ENCODE measurements at places on chromosomes 6 and 20.

GRCh38 chr6:152271776-152272464 is 365.2 kb downstream of the SYNE1 start:
- DNase-seq = peak; percentile 63

GRCh38 chr20:10381477-10381876 is 52.5 kb downstream of the MKKS start:
- DNase-seq = no peak

- DNase-seq = no peak
These were observed 29.7 kb upstream of the GFOD1 start for GRCh38 chr6:13517116-13517515.

GRCh38 chr6:121886223-121886830 is 450.9 kb downstream of the GJA1 start:
- no peak for DNase-seq

DNA sequence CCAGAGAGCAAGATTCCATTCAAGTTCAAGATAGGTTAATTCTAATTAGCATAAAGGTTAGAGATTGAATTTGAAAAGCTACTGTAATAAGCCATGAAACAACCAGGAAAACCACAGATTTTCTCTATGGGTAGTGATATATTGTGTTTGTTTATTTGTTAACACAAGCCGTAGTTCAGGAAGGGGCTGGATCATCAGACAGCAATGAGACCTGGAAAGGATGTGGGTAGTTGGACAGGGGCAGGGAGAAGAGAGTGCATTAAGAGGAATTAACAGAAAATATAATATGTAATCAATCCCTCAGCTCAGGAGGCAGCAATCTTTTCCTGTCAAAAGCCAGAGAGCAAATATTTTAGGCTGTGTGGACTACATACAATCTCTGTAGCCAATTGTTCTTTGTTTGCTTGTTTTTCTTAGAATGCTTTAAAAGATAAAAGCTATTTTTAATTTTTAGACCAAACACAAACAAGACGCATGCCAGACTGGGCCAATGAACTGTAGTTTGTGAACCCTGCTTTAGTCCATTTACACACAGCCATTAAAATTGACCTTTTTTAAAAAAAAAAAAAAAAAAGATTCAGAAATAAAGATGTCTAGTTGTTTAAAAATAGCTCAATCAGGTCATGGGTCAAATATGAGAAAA is 398.7 kb upstream of the MARCKS start:
- DNase-seq = no peak

DNA sequence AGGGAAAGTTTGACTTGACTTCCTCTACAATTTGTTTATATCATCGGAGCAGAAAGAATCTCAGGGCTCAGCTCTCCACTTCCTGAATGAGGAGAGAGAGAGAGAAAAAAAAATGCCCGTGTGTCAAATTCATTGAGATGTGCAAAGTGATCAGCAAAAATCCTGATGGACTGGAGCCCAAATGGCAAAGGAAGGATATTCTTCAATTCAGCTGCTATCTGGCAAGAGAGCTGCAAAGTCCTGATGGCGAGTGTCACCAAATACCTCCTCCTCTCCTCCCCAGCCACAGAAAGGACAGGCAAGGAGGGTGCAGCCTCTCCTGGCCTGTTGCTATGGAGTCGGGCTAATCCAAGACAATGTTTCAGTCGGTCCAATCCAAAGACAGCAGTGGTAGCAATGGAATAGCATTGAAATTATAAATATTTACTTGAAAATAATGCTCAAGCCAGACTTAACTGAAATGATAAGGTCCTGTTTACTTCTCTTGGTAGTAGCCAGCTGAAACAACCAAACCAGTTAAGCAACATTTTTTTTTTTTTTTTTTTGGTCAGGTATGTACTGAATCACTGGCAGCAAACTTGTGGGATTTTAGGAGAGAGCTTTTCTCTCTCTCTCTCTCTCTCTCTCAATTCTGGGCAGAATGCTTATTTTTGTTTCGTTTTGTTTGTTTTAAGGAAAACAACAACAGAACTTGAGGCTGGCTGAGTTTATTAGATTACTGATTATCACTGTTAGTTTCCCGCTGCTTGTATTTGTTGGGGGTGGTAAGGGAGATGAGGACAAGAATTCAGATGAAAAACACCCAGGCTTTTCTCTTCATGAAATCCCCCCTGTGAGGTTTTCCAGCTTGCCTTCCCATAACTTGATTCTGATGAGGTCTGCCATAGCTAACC is 204.2 kb downstream of the BCAS1 start:
- no peak for DNase-seq

DNA sequence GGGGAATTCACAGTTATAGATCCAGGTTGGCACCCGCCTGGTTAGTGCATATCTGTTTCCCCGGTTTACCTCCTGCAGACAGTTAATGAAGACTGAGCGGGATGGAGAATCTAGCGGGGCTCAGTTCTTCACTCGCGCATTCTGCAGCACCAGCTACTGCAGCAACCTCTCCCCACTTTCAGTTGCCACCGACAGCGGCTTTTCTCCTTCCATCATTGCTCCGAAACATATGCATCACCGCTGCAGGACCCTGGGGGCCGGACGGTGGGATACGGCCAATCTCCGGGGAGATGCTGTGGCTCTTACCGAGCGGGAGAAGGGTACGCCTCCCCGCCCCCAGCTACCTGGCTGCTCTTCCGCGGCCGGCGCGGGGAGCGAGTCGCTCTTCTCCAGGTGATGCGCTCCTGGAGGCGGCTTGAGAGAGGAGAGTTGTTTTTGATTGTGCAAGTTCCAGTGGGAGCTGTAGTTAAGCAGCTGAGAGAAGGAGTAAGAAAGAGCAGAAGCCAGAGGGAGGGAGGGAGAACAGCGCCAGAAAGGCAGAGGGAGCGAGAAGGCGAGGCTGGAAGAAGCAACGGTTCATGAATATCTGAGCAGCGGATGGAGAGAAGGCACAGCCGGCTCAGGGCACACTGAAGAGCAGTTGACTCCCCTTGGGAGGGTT is at the start of gene SGK1:
Gene SGK1 (minus strand): TSS at position 642 of the 661 bp plus-strand sequence. CDS start 652 bp downstream, outside the sequence.
- peak; percentile 73 for DNase-seq

DNA sequence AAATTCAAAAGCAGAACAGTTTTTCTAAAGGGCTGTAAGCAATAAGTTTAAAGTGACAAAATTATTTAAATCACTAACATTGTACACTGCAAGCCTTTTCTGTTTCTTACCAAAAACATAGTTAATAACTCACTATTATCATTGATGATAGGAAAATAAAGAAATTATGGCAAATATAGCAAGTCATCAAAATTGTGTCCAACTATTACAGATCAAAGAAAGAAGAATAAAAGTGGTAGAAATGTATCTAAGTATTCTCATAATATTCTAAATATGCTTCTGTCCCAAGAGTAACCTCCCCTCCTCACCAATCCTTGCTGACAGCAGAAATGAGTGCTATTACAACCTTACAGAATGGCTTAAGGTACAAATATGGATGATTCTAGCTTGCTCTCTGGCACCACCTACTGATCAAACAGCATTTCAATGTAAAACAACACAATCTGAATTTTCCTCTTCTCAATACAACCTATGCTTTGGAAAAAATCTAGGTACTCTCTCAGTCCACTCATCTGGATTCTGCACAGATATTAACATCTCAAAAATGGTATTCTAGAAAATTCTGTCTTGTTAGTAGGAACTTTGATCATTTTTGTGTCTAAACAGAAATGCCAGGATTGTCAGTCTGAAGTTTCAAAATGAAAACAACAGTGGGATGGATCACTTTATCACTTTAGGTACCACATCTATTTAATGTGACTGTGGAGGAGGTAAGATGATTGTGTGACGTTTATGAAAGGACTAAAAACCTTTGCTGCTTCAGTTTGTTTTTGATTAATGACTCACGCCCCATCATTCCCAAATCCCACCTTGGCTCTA is 40.9 kb downstream of the ZFP64 start:
- DNase-seq = no peak

- DNase-seq = no peak
These were observed 962 bp downstream of the DDX27 start for GRCh38 chr20:49219924-49220831.

DNA sequence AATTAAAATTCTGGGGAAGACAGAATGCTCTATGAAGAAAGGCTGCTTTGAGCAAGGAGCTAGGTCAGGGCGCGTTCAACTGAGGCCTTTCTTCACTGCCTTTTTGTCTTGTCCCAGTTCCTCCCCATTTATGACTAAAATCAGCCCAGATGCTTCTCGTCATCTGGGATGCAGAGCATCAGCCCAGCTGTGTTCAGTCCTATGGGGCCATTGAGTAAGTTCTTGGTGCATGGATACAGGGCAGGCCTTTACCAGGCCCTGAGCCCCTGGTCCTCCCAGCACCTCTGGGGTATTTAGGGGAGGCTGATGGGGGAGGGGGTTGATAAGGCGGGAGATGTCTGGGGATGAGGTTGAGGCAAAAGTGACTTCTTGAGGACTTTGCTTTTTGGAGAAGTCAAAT is 55.7 kb downstream of the PTPN1 start:
- no peak for DNase-seq

DNA sequence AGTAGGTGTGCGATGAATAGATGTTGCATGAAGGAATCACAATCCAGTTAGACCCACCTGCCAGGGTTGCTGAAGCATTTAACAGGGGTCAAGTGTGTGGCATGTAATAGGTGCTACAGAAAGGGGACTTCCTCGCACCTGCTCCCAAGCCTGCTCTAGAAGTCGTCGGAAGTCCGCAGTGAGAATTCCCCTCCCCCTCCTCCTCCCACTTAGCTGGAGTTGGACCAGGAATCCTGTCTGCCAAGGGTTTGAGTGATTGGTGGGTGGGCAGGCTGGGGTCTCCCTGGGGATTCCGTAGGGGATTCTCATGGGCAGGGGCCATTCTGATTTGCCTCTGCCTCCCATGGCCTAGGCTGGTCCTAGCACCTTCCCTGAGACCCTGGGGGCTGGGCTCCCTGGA is 10.3 kb downstream of the SCRT2 start:
- DNase-seq = no peak

- no peak for DNase-seq
These were observed 18.5 kb downstream of the PACSIN1 start for GRCh38 chr6:34484391-34484790.

GRCh38 chr6:142740449-142740848 is 204.5 kb downstream of the HIVEP2 start:
- DNase-seq = no peak

GRCh38 chr6:122790028-122790422 is 967 bp downstream of the SMPDL3A start:
- DNase-seq = no peak

DNA sequence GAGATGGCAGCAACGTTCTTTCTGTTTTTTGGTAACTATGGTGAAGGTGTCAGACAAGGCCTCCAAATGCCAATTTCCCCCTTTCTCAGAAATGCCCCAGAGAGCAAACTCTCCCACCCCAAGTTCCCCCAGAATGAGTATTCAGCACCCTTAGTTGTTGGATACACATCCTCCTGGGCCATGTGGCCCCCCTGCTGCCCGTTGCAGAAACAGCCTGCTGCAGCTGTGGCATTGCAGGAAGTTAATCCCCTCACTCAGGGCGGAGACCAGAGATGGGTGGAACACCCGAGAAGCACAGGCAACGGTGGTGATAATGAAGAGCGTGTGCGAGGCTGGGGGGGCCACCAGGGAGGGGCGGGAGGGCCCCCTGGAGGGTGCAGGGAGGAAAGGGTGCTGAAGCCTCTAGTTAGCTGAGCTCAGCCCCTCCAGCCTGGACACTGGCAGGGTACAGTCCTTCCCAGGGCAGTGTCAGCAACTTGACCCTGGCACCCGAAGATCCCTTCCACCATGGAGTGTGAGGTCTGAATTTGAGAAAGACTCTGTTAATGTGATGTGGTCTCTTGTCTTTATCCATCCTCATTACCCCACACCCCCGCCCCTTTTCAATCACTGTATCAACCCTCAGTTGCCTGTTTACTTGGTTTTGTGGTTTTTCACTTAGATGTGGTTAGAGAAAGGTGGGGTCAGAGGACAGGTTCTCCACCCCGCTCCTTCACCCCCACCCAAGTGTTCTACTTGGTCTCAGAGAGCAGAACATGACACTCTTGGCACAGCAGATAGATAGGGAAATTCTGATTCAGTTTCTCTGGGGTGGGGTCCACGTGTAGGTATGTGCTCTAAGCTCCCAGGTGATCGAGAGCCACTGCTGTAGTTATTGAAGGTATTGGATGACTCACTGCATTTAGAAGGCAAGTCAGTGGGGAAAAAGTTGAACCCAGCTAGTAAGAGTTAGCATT is 208.8 kb upstream of the SUPT3H start:
- DNase-seq = no peak

DNA sequence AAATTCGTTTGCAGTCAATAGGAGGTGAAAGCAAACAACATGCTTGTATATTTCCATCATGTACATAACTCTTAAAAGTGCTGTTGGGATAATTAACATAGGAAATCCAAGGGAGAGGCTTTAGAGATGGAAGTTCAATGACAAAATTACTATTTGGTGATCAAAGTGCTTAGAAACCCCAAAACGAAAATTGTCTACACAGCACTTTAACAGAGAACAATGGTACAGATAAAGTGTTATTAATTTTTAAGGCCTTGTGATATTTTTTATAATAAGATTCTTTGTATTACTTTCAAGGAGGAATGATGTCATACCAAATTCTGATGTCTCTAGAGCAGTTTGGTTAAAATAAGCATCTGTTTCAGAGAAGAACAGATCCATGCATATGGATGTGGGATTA is 406.3 kb downstream of the EPHA7 start:
- no peak for DNase-seq

GRCh38 chr6:36743538-36744303 is 46.1 kb downstream of the RAB44 start:
- no peak for DNase-seq

GRCh38 chr6:159935065-159935464 is 33.8 kb upstream of the IGF2R start:
- no peak for DNase-seq

GRCh38 chr6:98839781-98840361 is 5.5 kb downstream of the POU3F2 start:
- no peak for DNase-seq

DNA sequence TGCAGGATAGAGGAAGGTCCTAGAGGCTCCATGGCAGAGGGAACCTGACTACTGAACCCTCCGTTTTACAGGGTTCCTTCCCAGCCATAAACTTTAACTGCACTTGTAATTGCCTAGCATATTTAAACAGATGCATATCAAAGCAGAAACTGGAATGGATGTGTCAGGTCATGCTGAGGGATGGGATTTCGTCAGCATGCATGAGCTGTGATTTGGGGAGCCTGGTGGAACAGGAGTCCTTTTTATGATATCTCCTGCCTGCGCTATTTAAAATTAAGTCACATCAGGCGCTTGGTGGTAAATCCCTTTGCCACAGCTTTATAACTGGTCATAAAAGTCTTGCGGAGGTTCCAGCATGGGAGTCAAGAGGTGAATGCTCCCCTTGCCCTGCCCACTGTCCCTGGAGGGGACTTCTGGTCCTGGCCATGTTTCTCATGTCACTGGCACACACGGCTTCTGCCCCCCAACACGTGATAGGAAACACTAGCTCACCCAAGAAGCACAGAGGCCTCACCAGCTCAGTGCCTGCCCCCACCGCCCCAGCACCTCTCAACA is 26.0 kb upstream of the PCMTD2 start:
- DNase-seq = no peak

GRCh38 chr20:45997187-45997586 is 11.5 kb upstream of the MMP9 start:
- DNase-seq = no peak

- no peak for DNase-seq
These were observed 291.8 kb downstream of the LRFN2 start for GRCh38 chr6:40295251-40295950.

- no peak for DNase-seq
These were observed 225.9 kb downstream of the PTPRT start for GRCh38 chr20:42963796-42964195.

- no peak for DNase-seq
These were observed 262.8 kb downstream of the FARS2 start for GRCh38 chr6:5524110-5524509.
